ENCODE measurements at places on chromosomes 6 and 20.

DNA sequence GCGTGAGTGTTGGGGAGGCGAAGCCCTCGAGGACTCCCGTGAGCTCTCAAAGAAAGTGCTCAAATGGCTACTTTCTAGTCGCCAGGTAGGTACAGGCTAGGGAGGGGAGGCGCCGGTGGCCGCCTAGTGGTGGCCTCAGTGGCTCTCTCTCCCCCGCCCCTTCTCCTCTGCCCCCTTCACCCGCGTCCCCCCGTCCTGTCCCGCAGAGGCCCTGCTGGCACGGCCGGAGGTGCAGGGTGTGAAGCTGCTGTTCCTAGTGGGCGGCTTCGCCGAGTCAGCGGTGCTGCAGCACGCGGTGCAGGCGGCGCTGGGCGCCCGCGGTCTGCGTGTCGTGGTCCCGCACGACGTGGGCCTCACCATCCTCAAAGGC, 16.3 kb downstream of the ADISSP start:
- DNase-seq, result no peak

DNA sequence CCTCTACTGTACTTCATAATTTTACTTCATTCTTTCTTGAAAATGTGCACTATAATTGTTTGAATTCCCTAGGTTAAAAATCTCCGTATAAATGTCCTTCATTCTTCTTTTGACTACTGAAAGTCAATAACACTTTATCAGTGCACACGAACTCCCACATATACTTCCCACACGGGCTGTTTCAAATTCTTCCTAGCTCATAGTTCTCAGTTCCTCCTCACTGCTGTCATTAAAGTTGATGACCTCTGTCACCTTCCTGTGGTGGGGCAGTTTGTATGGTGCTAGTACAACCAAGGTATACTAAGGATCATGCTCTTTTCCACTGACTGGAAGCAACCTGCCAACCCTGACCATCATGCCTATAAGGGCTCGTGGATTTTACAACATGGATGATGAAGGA, 40.0 kb upstream of the CD2AP start:
- no peak for DNase-seq

- no peak for DNase-seq
Measured at GRCh38 chr6:160215232-160215631, 43.4 kb downstream of the SLC22A2 start.

- no peak for DNase-seq
Measured at GRCh38 chr20:44222027-44222426, 11.5 kb upstream of the OSER1 start.

GRCh38 chr6:34237316-34237721, 646 bp downstream of the HMGA1 start:
- DNase-seq, result no peak

GRCh38 chr20:48313324-48313723, 514.5 kb downstream of the PREX1 start:
- no peak for DNase-seq

GRCh38 chr6:139509167-139509566, 134.7 kb upstream of the CITED2 start:
- DNase-seq, result no peak

DNA sequence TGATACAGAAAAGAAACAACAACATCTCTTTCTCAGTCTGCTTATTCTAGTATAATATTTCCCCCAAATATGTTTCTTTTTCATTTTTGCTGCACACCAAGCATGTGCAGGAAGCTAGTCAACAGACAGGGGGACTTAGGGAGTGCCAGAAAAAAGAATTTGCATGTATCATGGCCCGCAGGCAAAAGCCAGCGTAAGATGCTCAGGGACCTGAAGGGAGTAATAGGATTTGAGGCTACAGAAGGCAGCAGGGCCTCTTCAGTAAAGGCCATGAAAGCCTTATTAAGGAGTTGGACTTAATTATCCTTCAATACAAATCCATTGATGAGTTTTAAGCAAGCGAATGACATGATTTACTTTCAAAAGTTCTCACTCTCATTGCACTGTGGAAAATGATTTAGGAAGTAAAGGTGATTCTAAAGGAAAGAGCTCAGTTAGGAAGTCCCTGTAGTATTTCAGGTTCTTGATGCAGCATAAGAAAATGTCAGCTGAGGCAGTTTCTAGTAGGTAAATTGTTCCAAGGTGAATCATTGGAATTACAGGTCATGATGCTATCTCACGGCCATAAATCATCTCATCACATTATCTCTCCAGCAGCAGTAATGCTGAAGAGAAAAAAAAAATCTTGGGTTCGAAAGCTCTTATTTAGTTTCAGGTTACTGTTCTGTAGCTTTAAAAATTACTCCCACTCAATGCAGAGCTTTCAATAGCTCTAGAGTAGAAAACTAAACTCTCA, 94.8 kb downstream of the PTCHD4 start:
- no peak for DNase-seq

DNA sequence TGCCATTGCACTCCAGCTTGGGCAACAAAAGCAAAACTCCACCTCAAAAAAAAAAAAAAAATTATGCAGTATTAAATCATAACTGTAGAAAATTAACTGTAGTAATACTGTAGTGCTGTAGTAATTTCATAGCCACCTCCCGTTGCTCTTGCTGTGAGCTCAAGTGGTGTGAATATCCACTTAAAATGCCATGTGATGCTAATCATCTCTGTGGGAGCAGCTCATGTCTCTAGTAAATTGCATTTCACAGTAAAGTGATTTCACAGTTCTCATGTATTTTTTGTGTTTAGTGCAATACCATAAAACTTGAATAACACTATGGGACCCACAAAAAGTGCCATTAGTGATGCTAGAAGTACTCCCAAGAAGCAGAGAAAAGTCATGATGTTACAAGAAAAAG, 14.4 kb upstream of the FAM217A start:
- DNase-seq, result no peak

DNA sequence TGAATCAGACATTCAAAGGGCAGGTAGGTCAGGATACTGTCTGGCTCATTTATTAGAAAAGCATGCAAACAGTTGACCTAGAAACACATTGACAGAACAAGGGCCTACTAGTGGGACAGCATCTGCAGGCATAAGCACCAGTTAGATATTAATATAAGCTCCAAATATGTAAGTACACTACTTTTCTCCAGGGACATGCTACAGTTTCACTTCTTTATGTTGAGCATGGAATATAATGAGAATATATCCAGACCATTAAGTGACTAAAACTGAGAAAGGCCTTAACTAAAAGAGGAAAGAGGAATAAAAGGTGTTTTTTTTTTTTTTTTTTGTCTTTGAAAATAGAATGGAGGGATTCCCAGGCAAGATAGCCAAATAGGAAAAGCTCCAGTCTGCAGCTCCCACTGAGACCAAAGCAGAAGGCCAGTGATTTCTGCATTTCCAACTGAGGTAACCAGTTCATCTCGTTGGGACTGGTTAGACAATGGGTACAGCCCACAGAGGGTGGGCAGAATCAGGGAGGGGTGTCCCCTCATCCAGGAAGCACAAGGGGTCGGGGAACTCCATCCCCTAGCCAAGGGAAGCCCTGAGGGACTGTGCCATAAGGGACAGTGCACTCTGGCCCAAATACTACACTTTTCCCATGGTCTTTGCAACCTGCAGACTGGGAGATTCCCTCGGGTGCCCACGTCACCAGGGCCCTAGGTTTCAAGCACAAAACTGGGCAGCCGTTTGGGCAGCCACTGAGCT, 251.6 kb downstream of the PHF3 start:
- no peak for DNase-seq
